ENCODE measurements at places on chromosomes 7 and 10.

- ATAC-seq: no peak
These were observed 11.5 kb upstream of the HHEX start for GRCh38 chr10:92678206-92678605.

GRCh38 chr7:131106681-131107336 lies 220.9 kb upstream of the MKLN1 start:
- ATAC-seq: peak; percentile 19

- ATAC-seq: no peak
These were observed 25.3 kb upstream of the GIMAP6 start for GRCh38 chr7:150657526-150657925.

GRCh38 chr10:114874827-114875411 lies 53.3 kb downstream of the FHIP2A start:
- ATAC-seq: peak; percentile 80

DNA sequence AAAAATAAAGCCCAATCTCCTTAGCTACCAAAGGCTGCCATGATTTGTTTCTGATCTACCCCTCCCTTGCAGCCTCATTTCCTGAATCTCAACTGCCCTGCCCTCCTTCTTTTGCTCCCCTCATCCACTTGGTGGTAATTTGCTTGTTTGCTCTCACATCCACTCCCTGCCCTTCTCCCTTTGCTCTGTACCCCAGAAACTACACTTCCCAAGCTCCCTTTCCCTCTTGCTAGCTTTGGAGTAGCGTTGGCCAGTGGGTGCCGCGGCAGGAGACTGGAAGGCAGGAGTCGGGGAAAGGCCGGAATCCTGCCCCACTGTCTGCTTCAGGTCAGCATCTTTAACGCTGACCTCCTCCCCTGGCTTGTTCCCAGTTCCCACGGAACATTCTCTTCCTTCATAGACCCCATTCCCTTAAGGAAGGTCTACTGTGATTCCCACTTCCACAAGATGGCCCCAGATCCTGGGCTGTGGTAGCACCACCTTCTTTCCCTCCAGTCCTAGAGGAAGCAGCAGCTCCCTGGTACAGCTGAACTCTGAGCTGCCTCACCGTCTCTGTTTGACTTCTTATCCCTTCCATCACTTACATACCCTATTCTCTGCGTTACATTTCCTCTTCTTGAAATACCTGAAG lies 79.1 kb downstream of the PIK3CG start:
- ATAC-seq: no peak

DNA sequence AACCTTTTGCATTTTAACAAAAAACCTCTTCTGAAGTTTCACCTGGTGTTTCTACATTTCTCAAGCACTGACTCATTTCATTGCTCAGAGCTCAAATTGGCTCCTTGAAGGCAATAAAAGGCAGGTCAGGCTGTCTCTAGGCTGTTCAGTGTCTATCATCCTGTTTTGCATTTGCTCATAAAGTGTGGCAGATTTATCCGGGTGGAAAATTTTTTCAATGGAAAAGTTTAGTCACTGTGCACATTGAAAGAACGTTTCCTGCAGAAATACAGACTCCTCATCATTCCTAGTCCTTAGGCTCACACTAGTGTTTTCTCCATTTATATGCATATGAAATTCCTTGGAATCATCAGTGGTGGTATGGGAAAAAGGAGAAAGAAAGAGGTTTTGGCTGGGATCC lies 114.2 kb upstream of the DGKB start:
- no peak for ATAC-seq

- peak; percentile 26 for ATAC-seq
These were observed 141.3 kb upstream of the FZD8 start for GRCh38 chr10:35783305-35783838.

DNA sequence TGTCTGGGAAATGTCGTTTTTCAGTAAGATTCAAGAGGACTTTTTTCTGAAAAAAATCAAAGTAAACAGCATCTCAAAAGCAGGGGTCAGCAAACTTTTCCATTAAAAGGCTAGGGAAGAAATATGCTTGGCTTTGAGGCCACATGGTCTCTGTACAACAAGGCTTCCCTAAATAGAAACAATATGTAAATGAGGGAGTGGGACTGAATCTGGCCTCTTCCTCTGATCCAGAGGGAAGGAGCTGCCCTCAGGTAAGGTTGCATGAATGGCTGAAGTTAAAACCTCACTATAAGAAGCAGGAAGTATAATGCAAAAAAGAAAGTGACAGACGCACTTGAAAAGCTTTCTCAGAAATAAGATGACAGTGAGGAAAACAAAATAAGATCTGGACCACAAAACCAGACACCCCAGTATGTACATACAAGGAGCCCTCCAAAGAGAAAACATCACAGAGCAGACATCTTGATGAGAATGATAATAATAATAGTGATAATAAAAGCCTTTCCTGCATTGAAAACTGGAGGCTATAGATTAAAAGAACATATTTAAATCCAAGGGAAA lies 115.2 kb downstream of the PLXNA4 start:
- no peak for ATAC-seq

DNA sequence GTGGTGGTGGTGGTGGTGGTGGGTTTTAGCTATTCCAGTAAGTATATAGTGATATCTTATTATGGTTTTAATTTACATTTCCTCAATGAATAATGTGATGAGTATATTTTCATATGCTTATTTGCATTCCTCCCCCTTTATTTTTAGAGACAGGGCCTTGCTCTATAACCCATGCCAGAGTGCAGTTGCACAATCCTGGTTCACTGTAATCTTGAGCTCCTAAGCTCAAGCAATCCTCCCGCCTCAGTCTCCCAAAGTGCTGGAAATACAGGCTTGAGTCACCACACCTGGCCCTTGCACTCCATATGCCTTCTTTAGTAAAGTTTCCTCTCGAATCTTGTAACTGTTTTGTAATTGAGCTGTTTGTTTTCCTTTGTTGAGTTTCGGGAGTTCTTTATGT lies 577.7 kb upstream of the AUTS2 start:
- ATAC-seq: no peak

GRCh38 chr7:116356333-116356965 lies 143.1 kb upstream of the CAV2 start:
- no peak for ATAC-seq

GRCh38 chr7:20798081-20798693 lies 11.5 kb upstream of the SP8 start:
- peak; percentile 82 for ATAC-seq

- no peak for ATAC-seq
These were observed 11.0 kb downstream of the FLNC start for GRCh38 chr7:128841171-128841690.

DNA sequence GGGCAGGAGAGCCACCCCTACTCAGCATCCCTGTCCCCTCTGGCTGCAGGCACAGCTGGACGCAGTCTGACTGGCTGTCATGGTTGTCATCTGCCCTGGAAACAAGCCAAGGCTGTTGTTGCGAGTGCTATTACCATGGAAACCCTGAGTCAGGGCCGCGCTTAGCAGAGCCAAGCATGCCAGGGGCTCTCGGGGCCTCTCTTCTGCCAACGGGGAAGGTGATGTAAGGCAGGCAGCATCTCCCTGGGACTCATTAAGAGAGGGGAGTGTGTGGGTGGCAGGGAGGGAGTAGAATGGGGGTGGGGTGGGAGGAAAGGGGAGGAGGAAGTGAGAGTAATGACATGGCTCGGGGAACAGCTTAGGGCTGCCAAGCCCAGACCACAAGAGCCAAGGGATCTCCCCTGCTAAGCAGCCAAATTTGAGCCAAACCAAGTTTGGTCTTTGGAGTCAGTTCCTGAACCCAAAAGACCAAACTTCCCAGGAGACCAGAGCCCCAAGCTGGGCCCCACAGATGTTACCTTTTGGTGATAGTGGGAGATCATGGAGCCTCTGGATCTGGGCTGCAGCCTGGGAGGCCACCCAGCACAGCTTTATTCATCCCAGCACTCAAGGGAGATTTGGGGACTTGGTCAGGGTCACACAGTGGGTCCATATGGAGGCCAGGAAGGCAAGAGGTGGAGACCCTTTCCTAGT lies 67.6 kb downstream of the TMEM130 start:
- peak; percentile 99 for ATAC-seq

DNA sequence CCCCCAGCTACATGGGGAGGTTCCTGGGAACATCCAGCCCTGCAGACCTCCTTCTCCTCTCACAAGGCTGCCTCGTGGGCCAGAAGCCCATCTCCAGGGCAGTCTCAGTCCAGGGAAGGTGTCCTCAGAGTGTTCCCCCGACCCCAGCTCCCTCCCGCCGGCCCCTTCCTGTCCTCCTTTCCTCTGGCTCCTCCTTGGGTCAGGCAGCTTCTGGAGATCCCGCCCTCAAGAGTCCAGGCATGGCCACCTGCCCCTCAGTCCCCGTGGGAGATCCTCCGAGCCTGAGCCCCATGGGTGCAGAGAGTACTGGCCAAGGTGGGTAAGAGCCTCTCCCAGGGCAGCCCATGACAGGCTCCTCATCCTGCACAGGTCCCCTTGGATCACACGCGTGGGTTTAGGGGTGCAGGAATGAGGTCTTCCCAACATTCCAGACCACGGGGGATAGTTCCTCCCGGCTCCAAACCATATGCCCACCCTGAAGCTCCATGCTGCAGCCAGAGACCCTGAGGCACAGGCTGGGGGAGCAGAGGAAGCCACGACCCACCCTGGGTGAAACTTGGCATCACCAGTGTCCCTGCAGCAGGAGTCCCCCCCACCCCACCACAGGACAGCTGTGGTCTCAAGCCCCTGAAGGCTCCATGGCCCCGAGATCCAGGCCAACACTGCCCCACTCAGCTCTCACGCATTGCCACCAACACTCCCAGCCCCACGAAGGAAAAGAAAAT lies 65.5 kb downstream of the OAT start:
- ATAC-seq: no peak

DNA sequence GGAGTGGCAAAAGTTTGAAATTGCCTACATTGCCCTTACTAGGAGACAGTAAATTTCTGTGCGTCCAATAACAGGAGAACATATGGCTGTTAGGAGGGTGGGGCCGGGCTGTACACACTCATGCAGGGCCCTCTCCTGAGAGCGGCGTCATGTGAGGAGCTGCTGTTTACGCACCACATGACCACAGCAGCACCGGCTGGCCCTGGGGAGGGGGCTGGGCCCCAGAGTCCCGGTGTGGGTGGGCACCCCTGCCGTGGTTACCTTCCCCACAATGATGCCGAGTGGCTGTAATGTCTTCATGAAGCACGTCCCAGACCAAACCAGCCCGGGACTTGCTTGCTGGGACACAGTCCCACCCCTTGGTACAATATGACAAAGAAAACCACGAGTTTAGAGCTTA lies 308.7 kb downstream of the DNAJB6 start:
- no peak for ATAC-seq

DNA sequence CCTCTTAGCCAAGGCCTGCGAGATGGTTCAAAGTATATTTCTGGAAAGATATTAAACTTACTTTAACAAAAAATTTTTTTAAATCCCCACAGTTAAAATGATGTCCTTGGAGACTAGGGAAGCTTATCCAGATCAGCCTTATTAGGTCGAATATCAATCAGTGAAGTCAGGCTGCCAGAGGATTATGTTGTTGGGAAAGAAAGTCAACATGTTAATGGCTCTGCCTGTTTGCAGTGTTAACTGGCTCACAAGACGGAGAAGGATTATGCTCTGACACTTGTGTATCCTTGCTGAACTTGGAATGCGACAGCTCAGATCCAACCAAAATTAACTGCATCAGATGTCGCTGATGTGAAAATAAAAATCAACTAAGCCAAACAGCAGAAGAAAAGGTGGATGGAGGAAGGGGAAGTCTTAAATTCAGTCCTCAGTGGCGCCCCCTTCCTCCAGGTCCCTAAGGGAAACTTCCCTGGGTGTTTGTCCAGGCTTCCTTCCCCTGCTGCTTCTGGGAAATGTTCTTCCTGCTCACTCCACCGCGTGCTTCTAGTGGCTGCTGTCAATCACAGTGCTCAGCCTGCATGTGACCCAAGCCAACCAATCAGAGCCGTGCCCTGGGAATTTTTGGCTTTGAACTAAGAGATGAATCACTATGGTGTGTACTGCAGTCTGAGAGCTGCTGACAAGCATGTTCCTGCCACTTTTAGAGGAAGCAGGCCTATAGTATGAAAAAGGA lies 690.4 kb upstream of the NRP1 start:
- no peak for ATAC-seq

DNA sequence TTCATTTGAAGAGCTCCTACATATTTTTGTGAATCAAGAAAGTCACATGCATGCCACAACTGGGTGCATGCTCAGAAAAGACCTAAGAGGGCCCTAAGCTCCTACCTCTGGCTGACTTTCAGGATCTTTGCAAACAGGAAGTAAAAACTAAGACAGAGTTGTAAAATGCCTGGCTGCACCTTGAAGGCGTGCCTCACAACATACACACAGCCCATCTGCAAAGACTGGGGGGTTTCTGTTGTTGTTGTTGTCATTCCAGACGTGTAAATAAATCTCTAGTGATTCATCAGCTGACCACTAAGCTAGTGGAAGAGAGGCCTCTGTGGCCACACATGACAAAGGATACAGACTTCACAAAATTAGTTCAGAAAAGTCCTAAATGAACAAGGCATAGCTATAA lies 31.8 kb downstream of the SMURF1 start:
- no peak for ATAC-seq

GRCh38 chr7:6478186-6478585 lies 30.4 kb upstream of the DAGLB start:
- no peak for ATAC-seq

DNA sequence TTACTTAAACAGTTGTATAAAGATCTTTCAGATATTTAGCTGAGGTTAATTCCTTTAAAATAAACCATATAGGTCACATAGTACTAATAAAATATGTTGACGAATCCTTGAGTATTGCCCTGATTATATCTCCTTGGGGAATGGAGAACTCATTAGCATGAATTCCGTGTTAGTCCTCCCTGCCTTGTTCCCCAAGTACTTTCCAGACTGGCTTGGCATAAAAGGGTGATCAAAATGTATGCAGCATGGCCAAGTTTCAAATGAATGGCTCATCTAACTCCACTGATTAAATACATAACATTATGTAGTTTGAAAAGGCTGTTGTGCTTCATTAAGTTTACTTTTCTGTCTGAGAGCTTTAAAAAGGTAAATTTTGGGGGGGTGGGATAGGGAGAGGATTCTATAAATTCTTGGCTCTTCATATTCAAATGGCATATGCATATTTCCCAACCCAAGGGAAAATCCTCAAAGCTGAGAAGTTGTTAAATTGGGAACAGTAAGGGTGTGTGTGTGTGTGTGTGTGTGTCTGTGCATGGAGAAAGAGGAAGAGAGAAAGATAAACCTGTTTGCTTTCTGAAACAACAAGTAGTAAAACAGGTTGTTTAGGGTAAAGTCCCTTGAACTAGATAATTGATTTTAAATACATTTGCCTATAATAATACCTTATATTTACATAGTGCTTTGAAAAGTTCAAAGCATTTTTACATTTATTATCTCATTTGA lies 4.8 kb upstream of the ADD3 start:
- no peak for ATAC-seq

GRCh38 chr10:78570633-78571235 lies 498.0 kb upstream of the ZMIZ1 start:
- peak; percentile 13 for ATAC-seq

- ATAC-seq: no peak
These were observed 213.1 kb downstream of the DIP2C start for GRCh38 chr10:476455-476780.

DNA sequence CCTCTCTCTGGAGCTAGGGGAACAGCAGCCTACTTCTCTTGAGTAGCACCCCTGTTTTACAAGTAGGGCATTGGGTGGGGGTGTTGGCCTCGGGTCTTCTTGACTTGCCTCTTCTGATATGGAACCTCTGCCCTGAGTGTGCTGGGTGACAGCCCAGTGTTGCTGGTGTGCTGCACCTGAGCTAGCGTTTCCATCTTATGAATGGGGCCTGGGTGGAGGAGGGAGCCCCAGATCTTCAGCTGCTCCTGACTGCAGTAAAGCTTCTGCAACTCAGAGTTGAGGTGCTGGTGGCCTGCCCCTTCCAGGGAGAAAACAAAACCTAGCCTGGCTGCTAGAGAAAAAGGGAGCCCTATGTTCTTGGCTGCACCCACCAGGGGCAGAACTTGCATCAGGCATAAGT lies 202.5 kb upstream of the SHH start:
- no peak for ATAC-seq

Data from motor neuron (in vitro differentiated cells).